D721Med (cell line): ENCODE measurements at places on chromosomes 3 and 15.

- DNase-seq, result no peak
Observed at GRCh38 chr3:8366219-8366810, 135.3 kb upstream of the LMCD1 start.

DNA sequence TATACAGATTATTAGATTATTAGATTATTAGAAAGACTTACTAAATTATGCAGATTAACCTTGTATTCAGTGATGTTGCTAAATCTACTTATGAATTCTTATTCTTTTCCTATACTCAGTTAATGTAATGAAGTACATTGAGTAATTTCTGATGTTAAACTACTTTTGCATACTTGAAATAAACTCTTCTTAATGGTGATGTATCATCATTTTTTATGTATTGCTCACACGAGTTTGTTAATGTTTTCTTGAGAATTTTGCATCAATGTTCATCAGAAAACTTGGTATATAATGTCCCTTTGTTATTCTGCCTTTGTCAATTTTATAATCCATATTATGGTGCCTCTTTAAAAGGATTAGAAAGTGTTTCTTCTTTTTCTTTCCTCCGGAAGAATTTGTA, 163.2 kb upstream of the COL8A1 start:
- DNase-seq, result no peak

GRCh38 chr3:30456264-30456663, 150.1 kb upstream of the TGFBR2 start:
- no peak for DNase-seq

DNA sequence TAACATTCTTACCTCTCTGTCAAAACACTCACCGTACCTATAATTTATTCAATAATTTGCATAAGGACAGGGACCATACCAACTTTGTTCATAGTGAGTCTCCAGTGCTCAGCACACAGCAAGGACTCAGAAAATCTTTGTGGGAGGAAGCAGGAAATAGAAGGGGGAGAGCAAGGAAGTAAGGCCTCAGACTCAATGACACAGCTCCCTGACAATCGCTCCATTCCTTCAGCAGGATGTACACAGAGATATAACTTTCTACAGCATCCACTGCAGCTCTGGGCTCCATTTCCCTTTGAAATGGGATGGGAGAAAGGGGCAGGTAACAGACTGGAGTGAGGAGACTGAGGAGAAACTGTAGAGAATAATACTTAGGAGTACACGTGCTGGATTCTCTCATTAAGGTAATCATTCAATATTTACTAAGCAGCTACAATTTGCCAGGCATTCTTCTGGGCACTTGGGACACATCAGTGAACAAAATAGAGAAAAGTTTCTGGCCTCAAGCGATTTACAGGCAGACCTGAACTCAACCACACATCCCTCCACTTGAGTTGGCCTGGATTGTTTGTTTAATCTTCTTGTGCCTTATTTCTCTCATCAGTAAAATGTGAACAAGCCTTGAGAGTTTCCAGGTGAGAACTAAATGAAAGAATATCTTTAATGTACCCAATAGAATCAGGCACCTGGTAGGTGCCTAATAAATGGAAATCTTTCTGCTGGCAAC, 330.3 kb upstream of the THBS1 start:
- DNase-seq, result no peak

DNA sequence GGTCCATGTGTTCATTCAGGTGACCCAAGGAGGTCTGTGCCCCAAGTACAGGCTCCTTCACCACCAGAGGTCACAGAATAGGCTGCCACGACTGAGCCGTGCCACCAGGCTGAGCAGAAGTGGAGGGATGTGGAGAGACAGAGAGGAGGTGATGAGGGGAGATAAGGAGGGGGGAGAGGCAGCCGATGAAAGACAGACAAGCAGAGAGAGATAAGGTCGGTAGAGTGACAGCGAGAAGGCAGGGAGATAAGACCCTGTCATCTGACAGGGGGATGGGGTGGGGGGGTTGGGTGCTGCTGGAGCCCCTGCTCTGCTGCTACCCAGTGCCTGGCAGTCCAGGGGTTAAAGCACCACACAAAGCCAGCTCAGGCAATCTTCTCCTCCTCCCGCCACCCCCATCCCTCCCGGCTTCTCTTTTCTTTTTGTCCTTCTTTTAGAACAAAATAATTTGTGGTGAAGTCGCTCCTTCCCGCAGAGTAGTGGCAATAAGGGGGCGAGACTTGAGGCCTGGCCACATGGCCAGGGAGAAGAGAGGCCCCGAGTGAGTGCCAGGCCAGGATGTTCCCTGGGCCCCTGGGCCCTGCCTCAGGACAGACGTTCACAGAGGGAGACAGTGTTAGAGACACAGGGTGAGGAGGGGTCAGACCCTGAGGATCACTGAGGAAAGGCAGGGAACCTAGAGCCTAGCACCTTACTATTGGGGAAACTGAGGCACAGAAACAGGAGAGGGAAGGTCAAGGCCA, 67.9 kb downstream of the CACNA2D2 start:
- no peak for DNase-seq
